ENCODE measurements at places on chromosomes 16 and 17.
A peak's percentile ranks its signal among the peaks of the same experiment; 100 is the strongest.

DNA sequence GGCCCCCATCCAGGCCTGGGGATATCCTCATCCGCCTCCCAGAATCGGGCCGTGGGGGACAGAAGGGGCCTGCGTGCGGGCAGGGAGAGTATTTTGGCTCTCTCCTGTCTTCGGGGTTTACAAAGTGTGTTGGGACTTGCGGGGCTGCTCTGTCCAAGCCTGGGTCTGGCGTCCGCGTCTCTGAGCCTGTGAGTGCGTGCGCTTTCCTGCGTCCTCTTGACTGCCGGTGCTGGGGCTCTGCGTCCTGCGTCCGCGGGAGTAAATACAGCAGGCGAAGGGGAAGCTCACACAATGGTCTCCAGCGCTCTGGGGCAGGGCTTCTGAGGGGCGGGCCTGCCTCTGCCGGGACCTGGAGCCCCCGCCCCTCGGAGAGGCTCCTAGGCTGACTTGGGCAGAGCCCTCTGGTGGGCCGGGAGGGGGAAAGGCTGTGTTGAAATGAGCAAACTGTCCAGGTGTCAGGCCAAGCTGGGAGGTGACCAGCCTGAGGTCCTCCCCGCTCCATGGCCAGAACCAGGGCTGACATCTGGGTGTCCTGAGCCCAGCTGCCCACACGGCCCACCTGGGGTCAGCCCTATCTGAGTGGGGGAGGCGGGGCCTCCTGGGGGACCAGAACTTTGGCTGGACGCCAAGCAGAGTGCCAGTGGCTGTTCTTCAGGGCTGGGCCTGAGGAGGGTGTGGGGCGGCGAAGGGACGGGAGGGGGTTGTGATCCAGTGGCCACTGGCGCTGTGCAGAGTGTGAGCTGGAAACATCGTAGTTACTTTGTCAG, 233.6 kb downstream of the SEC14L1 start:
- peak; percentile 60 for DNase-seq

GRCh38 chr16:81996664-81997509, 14.4 kb downstream of the SDR42E1 start:
- no peak for DNase-seq

GRCh38 chr17:5832886-5833285, 237.3 kb upstream of the WSCD1 start:
- DNase-seq = no peak

GRCh38 chr17:82745524-82745923, 6.3 kb upstream of the TBCD start:
- no peak for DNase-seq

- DNase-seq = no peak
Measured at GRCh38 chr16:70649300-70649699, 2.9 kb downstream of the IL34 start.

Measured in effector memory CD4-positive, alpha-beta T cell (primary cell).